Activated T-cell treated with anti-CD3 and anti-CD28 coated beads, Interleukin-2, amount 50 U/mL, for 72 hours (primary cell): ENCODE measurements at places on chromosomes 12 and 14. TPM values are rescaled to one million over a fixed set of nuclear protein-coding genes. Genes with fewer than 3 reads are reported as not detected.

Gene SPATA7
- 4.8 TPM for total RNA-seq

Gene KRT77
- total RNA-seq = not detected

Gene TAS2R43
- 0.97 TPM for total RNA-seq

Gene BAG5
- 29.3 TPM for total RNA-seq

Gene TSPAN11
- total RNA-seq = 0.07 TPM

Gene OR4E2
- total RNA-seq = not detected

DNA sequence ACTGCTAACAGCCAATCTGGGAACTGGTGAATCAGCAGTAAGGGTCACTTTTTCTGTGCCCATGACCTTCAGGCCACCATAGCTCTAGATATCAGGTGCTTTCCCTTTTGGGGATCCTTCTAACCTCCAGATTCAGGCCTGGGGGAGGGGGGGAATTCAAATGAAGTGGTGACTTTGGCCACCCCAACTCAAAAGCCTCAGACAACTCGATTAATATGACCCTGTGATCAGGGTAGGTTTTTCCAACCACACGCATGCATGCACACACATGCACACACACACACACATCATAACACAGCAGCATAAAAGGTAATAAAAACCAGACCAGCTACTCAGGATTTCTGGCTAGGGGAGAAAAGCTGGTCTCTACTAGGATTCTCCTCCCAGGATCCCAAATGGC lies 5.3 kb downstream of the TBX3 start:
- H3K27me3 ChIP-seq = peaks cover 67% of the 10 kb centered on the region
- no peak overlapping the region for H3K27ac ChIP-seq
- H3K36me3 ChIP-seq = peaks cover 9% of the 10 kb centered on the region
- H3K4me3 ChIP-seq = no peak overlapping the region
- H3K4me1 ChIP-seq = peaks cover 17% of the 10 kb centered on the region

- H3K4me3 ChIP-seq = peak overlapping the region; percentile 92
- DNase-seq = no peak
- no peaks in the 10 kb centered on the region for H3K27me3 ChIP-seq
Measured at GRCh38 chr14:101762530-101763101, 1.1 kb downstream of the PPP2R5C start.

DNA sequence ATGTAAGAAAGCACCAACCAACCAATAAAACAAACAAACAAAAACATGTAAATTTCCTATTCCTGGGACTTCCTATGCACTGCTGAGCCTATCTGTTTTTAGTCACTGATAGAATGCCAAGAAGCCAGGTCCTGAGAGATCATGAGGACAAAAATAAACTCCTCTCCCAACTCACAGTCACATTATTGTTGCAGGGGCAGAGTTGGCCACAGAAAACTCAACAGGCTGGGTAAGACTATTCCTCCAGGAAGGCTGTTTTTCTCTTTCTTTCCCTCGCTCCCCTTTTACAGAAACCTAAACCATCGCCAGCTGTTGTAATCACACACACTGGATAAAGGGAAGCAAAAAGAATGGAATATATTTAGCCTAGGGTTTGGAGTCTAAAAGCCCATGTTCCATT lies 55.8 kb upstream of the METAP2 start:
- no peaks in the 10 kb centered on the region for H3K36me3 ChIP-seq
- no peak for DNase-seq
- H3K4me1 ChIP-seq = no peaks in the 10 kb centered on the region
- no peak overlapping the region for H3K27ac ChIP-seq

DNA sequence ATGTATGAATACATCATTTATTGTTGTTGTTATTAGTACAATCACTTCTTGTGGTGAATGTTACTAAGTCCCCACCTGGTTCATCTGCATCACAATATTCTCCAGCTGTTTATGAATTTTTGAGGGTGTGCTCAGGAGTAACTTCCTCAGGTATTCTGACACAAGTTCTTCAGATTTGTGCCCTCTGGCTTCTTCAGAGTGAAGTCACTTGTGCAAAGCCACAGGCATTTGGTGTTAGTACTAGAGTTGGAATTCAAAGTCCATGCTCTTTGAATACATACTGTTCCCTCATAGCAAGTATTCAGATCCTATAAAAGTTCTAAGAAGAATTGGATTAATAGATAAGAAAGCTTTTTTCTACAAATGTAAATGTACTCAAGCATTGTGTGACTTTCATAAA lies 150.3 kb upstream of the AVPR1A start:
- no peak for DNase-seq
- H3K4me1 ChIP-seq = peaks cover 9% of the 10 kb centered on the region
- H3K27me3 ChIP-seq = no peaks in the 10 kb centered on the region
- no peaks in the 10 kb centered on the region for H3K36me3 ChIP-seq
- H3K4me3 ChIP-seq = no peak overlapping the region
- no peak overlapping the region for H3K27ac ChIP-seq

- peaks cover 8% of the 10 kb centered on the region for H3K36me3 ChIP-seq
- peaks cover 16% of the 10 kb centered on the region for H3K4me1 ChIP-seq
- H3K27me3 ChIP-seq = no peaks in the 10 kb centered on the region
- DNase-seq = no peak
- no peak overlapping the region for H3K27ac ChIP-seq
- H3K4me3 ChIP-seq = no peak overlapping the region
Measured at GRCh38 chr12:67624355-67624754, 24.2 kb upstream of the DYRK2 start.

DNA sequence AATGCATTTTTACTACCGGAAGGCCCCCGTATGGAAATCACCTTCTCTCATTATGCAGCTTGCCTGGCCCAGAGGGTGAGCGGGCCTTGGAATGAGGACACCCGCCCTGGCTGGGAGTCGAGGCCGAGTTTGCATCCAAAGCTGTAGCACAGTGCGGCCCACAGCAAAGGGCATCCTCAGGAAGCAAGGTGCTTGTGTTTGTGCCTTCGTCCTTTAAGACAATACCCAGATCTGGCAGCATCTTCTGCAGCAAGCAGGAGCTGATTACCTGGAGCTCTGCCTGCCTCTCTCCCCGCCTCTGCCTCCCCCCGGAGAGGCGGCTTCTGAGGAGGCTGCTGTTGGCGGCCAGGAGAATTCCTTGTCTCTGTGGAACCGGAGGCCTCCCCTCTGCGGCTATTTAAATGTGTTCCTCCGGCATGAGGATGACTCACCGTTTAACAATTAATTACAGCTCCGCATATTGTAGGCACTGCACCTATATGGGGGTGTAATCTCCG lies 145.3 kb downstream of the CACNA1C start:
- no peak overlapping the region for H3K27ac ChIP-seq
- H3K36me3 ChIP-seq = no peaks in the 10 kb centered on the region
- no peaks in the 10 kb centered on the region for H3K4me1 ChIP-seq
- no peaks in the 10 kb centered on the region for H3K27me3 ChIP-seq

- H3K27ac ChIP-seq = no peak overlapping the region
- DNase-seq = no peak
Measured at GRCh38 chr12:27226407-27226929, 17.6 kb upstream of the STK38L start.

GRCh38 chr14:91250912-91251311 lies 6.4 kb upstream of the GPR68 start:
- peaks cover 13% of the 10 kb centered on the region for H3K36me3 ChIP-seq
- no peaks in the 10 kb centered on the region for H3K27me3 ChIP-seq
- no peak for DNase-seq

- no peaks in the 10 kb centered on the region for H3K4me1 ChIP-seq
- DNase-seq = no peak
- H3K4me3 ChIP-seq = no peak overlapping the region
- no peaks in the 10 kb centered on the region for H3K36me3 ChIP-seq
- H3K27ac ChIP-seq = no peak overlapping the region
Measured at GRCh38 chr14:76337635-76338545, 38.0 kb upstream of the ESRRB start.

GRCh38 chr12:27936196-27936595 lies 36.3 kb downstream of the PTHLH start:
- DNase-seq = no peak
- peaks cover 5% of the 10 kb centered on the region for H3K4me1 ChIP-seq
- H3K27me3 ChIP-seq = peaks cover 27% of the 10 kb centered on the region
- H3K36me3 ChIP-seq = no peaks in the 10 kb centered on the region

- H3K4me1 ChIP-seq = peaks cover 11% of the 10 kb centered on the region
- no peak overlapping the region for H3K27ac ChIP-seq
- no peaks in the 10 kb centered on the region for H3K27me3 ChIP-seq
- H3K36me3 ChIP-seq = no peaks in the 10 kb centered on the region
- H3K4me3 ChIP-seq = no peak overlapping the region
Measured at GRCh38 chr12:116719731-116720528, 17.9 kb downstream of the SPRING1 start.

GRCh38 chr14:51628238-51628637 lies 23.5 kb upstream of the FRMD6 start:
- H3K36me3 ChIP-seq = no peaks in the 10 kb centered on the region
- DNase-seq = no peak

DNA sequence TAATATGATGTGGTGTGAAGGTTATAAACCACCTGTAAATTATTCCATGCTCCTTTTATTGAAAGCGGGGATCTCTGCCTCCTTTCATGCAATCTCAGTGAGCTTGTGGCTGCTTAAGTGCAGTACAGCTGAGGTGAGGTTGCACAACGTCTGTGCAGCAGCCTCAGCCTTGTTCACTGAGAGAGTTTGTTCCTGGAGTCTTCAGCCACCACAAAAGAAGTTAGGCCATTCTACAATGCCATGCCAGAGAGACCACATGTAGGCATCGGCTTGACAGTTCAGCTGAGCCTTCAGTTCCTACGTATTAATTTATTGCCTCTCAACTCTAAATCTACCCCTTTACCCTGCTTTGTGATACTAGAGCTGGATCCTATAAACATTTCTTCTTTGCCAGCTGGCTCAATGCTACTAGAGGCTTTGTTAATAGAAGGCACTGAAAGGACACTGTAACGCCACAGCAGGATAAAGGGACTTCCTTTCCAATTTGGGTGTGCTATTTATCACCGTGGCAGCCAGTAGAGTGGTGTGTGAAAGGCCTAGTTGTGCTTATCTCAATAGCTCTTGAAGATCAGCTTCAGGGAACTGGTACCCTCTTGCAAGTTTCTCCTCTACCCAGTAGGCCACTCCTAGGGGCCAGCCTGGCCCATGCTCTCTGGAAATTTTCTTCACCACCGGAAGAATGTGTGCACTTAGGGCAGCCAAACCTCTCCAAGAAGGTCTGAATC lies 337.7 kb downstream of the IPO8 start:
- DNase-seq = no peak
- H3K27ac ChIP-seq = no peak overlapping the region
- no peaks in the 10 kb centered on the region for H3K27me3 ChIP-seq
- no peaks in the 10 kb centered on the region for H3K4me1 ChIP-seq
- H3K4me3 ChIP-seq = no peak overlapping the region
